ENCODE measurements at places on chromosomes 13 and 19.

DNA sequence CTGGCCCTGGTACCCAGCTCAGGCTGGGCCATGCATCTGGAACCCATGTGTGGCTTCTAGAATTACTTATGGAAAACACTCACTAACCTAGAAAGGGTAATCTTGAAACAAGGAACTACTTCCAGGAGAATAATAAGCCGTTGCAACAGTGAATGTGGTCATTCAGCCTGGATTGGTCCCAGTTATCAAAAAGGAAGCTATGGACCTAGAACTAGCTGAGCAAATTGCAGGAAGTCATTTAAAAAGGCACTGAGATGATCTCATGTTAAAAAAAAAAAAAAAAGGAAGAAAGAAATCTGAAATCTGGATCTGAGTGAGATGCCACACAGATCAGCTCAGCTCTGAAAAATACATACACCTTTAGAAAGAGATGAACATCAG, 59.6 kb downstream of the DCT start:
- no peak for DNase-seq

DNA sequence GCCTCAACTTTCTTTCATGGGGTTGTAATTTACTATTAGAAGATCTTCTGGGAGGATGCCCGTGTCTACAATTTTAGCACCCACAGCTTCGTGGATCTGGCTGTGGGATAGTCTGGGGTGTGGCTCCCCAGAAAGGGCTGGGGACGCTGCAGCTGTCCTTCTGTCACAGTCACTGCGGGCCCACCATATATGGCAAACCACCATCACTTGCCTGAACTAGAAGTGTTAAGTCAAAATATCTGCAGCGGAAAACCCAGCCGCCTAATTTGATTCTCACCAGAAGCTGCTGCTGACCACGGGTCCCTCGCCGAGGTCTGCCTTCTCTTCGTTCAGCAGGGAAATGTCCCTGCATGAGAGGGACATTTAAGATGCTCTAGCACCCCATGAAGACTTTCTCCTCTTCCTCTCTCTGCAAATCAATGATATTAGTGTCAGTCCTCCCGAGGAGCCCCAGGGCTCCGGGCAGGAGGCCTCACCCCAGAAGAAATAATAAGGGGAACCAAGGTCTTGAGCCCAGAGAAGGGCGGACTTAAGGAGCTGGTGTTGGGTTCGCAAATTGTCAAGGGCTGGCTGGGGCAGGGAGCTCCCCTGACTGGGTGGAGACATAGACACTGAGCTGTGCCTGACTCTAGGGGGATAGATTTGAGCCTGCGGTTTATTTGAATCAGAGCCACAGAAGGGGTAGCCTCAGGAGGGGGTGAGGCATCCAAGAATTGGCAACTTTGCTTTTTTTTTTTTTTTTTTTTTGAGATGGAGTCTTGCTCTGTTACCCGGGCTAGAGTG, 3.0 kb upstream of the MATK start:
- no peak for DNase-seq

DNA sequence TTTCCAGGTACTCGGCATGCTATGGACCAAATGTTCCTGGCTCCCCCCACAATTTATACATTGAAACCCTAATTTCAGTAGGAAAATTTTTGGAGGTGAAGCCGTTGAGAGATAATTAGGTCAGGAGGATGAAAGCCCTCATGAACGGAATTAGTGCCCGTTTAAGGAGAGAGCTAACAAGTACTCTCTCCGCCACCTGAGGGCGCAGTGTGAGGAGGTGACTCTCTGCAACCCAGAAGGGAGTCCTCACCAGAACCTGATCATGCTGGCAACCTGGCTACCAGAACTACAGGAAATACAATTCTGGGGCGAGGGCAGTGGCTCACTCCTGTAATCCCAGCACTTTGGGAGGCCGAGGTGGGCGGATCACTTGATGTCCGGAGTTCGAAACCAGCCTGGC, 397.8 kb downstream of the SLITRK5 start:
- DNase-seq, result no peak

DNA sequence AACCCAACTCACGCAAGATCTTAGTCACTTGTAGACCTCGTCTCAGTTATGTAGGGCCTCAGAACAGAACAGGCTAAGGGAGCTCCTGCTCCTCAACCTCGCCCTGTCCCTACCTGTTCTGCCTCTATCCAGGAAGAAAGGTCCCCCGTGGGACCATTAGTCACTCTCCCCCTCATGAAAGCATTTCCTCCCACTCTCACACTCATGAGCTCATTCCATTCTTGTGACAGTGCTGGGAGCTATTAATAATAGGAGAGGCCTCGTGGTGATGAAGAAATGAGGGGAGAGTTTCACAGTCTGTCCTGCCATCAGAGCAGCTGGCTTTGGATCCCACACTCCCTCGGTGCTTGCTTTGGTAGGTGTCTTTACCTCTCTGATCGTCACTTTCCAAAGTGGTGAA, 10.2 kb downstream of the PPP2R1A start:
- no peak for DNase-seq

DNA sequence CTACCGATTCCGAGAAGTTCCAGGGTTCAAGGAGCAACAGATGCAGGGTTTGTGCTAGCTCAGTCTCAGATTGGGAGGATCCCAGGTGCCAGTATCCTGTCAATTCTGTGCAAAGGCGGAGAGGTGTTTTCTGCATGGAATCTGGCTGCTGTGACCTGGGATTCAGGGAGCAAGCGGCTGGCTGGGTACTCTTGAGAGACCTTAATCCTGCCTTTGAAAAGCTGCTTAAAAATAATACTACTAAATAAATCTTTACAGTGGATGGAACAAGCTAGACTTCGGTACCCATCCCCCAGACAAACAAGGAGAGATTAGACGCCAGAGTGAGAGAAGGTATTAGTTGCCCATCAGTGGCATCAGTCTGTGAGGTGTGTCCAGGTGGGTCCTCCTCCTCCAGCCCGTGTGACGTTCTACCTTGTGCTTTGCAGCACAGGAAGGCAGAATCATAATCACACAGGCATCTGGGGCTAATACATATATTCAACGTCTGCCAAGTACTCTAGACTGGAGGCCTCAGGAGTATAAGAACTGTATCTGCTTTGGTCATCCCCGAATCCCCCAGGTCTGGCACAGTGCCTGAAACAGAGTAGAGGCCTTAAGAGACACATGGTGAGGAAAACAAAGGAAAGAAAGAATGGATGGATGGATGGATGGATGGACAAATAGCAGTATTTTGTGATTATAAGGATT, 230.6 kb downstream of the ZNF536 start:
- DNase-seq, result no peak

DNA sequence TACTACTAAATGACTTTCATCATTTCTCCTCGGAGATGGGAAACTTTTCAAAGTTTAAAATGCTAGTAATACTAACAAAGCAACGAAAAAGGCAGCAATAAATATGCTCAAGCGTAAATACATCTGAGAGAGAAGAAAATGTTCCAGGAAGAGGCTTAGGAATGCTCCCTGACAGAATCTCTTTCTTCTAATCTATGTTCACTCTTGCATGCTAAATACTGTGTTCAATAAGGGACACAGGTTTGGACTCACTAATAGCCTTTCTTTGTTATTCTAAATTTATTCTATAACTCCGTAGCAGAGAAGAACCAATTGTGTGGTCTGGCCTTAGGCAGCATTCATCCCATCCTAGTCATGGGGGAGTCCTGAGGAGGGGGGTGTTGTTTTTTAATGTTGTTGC, 823.0 kb downstream of the PCDH9 start:
- DNase-seq, result no peak

Measured in activated CD4-positive, alpha-beta T cell treated with anti-CD3 and anti-CD28 coated beads, Interleukin-2, amount 50 U/mL, for 1 hour (primary cell).